Iris pigment epithelial cell (primary cell): ENCODE measurements at places on chromosomes 12 and 14.

- no peak for DNase-seq
These were observed 2.7 kb downstream of the ANKRD33 start for GRCh38 chr12:51890511-51891171.

- peak; percentile 99 for DNase-seq
These were observed at the start of gene WNK1 for GRCh38 chr12:751999-752694. Gene WNK1, plus strand, starts transcription at chr12:752579. Its CDS starts 987 bp downstream, at chr12:753566.

DNA sequence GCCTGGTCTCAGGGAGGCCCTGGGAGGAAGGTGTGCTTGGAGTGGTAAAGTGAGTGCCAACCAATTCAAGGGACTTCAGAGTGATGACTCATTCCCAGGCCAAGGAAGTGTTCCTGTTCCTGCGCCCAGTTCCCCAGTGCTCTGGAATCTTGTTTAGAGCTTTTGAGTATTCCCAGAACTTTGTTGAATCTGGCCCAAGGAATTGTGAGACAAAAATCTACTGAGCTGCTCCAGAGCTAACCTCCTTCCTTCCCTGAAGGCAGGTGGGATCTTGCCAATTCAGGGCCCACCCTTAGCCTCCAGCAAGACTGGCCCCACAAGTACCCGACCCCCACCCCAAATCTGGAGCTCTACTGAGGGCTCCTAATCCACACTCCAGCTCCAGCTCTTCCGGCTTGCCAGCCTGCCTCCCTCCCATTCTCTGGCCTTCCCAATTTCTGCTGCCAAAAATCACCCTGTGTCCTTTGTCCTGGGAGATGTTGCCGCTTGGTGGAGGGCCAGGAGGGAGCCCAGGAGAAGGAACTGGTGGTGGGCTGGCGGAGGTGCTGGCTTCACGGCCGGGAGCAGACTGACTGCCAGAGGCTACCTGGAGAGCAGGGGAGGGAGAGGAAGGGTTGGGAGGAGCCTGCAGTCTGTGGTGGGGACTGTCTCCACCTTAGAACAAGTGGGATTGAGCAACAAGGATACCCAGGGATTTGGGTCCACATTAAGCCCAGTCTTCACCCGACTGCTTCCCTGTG, 2.0 kb upstream of the ATN1 start:
- peak; percentile 66 for DNase-seq

DNA sequence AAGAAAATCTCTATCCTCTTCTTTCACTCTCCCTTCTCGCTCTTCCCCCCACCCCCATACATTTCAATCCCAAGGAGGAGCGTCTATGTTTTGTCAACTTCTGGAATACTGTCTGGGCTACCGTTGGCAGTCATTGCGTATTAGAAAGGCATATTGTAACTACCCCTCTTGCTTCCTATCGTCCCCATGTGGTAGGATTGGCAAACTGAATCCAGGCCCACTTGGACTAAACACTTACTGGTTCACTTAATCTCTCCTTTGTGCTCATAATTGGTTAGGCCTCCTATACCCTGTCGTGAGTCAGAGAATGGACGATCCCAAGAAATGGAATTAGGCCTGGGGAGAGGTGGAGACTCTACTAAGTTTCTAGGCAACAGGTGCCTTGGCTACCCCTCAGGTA, 68.8 kb upstream of the SLC8A3 start:
- DNase-seq, result no peak

DNA sequence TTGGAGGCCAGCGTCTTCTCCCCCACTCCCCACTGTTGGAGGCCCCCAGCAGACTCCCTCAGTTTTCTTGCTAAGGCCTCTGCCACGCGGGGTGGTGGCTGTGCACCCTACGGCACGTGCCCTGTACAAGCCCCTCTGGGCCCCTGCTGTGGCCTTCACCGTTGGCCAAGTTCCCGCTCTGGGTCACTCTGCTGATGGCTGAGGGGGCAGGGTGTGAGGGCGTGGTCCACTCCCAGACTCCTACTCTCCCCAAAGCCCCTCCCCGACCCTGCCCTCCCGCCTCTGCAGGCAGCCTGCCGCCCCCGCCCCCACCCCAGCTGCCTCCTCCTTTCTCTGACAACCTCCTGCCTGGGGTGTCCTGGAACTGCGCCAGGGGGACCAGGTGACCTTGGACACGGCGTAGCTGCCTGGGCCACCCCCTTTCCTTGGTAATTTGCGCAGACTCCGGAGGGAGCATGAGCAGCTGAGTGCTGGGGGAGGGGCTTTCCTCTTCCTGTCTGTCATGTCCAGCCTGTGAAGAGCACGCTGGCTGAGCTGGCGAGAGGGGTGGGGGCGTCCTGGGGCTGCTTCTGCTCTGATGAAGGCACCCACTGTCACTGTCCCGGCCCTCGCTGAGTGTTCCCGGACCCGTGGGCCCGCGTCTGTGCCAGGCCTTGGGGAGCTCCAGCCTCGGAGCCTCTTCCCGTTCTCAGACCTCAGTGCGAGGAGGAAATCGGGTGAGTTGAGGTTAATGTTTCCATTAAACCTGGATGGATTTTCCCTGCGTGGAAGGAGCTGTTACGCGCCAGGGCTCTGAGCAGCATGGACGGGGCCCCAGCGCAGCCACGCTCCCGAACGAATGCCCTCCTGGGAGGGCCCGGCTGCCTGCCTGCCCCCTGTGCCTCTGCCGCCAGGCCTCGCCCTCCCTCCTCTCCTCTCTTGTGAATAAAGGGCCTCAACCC, 85.0 kb downstream of the KIF26A start:
- DNase-seq, result peak; percentile 36

GRCh38 chr12:77104792-77105191, 39.4 kb upstream of the E2F7 start:
- DNase-seq, result peak; percentile 39

- no peak for DNase-seq
These were observed 186.8 kb downstream of the CEP128 start for GRCh38 chr14:80754696-80755095.

GRCh38 chr12:94731733-94732360, 81.5 kb upstream of the TMCC3 start:
- DNase-seq, result peak; percentile 12

- no peak for DNase-seq
These were observed 5.4 kb downstream of the POLR3B start for GRCh38 chr12:106362971-106363370.

GRCh38 chr12:96237465-96238077, 43.4 kb downstream of the ELK3 start:
- DNase-seq, result peak; percentile 98

DNA sequence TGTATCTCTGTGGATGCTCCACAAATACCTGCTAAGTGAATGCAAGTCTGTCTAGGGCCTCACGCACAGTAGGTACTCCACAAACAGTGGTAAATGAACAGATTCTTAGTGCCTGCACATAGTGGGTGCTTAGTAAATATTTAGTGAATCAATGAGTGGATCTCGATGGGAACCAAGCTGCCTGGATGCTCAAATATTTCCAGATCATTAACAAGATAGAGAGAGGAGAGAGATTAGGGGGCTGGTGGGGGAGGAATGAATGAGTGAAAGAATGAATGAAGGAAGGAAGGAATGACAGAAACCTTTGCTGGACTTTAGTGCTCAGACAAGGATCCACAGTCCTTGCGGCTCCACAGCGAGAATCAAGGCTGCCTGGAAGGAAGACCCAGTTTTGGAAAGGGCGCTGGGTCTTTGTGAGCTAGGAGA, 118.2 kb downstream of the SCARB1 start:
- DNase-seq, result no peak

DNA sequence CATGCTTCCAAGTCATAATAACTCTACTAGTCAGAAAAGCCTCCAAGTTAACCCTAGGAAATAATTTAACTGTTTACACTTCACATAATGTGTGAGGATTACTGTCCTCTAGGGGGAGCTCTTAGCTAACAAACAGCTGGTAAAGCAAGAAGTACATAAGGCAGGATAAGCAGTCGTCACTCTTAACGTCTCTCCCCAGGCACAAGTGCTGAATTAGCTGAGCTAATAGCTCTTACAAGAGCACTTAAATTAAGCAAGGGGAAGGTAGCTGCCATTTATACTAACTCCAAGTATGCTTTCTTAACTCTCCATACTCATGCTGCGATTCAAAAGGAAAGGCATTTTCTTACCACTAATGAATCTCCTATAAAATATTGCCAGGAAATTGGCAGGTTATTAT, 79.3 kb upstream of the TSPAN11 start:
- peak; percentile 73 for DNase-seq

- DNase-seq, result no peak
These were observed 2.1 kb downstream of the GMFB start for GRCh38 chr14:54486685-54487084.

GRCh38 chr14:104582005-104582404, 2.4 kb downstream of the C14orf180 start:
- DNase-seq, result no peak

GRCh38 chr12:80869264-80869663, 68.5 kb downstream of the LIN7A start:
- no peak for DNase-seq

DNA sequence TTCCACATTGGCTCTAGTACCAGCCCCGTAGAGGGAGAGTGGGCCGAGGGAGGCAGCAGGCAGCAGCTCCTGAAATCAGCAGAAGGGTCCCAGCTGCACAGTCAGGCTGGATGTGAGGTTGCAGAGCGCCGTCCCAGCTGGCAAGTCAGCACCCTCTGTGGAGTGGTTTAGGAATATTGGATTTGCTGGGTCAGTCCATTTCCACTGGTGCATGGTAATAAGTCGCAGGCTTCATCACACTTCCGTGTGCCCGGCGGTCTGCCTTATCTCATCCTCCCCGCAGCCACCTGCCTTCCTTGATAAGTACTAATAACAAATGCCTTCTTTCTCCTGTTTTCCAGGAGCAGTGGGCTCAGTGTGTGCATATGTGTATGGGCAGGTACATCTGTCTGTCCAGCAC, 112.9 kb downstream of the TSPAN9 start:
- DNase-seq, result no peak

DNA sequence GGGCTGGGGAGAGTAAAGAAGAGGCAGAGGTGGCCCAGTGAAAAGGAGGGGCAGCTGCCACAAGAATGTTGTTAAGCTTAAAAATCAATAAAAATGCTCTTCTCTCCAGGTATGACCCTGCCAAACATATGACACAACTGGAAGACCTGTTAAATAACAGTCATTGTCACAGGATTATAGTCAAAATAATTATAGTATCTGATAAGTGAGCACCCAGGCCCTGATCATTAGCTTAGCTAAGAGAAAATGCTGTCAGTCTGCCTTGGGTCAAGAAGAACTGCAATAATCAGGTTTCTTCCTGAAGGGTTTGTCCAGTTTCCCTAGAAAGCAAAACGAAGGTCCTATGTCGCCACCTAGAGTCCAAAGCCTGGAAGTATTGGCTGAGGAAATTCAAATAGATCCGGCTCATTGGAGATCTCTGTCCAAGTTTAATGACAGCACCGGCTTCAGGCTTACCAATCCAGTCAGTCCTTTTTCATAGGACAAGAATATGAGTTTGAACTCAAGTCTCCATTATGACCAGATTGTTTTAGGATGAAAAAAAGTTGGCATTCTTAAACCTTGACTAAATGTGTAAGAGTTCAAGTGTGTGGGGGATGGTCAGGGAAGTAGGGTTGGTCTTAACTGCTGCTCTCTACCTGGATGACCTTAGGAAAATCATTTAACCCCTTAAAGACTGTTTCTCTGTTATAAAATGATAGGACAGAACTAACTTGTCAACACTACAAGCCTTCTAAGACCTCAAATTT, 22.5 kb upstream of the NKX2-8 start:
- peak; percentile 71 for DNase-seq

- no peak for DNase-seq
These were observed 2.0 kb downstream of the POP5 start for GRCh38 chr12:120579179-120579578.

- DNase-seq, result no peak
These were observed 58.0 kb downstream of the EEA1 start for GRCh38 chr12:92871116-92871515.

DNA sequence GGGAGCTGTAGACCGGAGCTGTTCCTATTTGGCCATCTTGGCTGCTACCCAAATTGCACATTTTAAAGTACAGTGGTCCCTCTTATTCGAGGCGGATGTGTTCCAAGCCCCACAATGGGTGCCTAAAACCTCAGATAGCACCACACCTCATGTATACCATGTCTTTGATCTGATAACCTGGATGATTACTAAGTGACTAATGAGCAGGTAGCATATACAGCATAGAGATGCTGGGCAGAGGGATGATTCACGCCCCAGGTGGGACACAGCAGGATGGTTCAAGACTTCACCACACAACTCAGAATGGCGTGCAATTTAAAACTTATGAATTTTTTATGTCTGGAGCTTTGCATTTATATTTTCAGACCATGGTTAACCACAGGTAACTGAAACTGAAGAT, 255.0 kb downstream of the AKAP6 start:
- DNase-seq, result no peak

- DNase-seq, result no peak
These were observed 93.8 kb downstream of the SLC38A6 start for GRCh38 chr14:61074852-61075251.

- DNase-seq, result no peak
These were observed 340.9 kb downstream of the ALG10 start for GRCh38 chr12:34363050-34363673.

DNA sequence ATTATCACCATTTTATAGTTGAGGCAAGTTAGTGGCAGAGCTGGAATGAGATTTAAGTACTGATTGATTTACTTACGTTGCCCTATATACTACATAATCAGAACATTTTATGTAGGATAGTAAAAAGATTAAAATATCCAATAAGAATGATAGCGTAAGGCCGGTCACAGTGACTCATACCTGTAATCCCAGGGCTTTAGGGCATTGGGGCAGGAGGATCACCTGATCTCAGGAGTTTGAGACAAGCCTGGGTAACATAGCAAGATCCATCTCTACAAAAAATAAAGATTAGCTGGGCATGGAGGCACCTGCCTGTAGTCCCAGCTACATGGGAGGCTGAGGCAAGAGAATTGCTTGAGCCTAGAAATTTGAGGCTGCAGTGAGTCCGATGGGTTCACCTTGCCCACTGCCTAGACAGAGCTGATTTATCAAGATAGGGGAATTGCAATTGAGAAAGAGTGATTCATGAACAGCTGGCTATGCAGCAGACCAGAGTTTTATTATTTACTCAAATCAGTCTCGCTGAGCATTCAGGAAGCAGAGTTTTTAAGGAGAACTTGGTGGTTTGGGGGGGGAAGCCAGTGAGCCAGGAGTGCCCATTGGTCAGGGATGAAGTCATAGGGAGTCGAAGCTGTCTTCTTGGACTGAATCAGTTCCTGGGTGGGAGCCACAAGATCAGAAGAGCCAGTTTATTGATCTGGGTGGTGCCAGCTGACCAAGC, 24.7 kb upstream of the SGPP1 start:
- DNase-seq, result peak; percentile 92

- DNase-seq, result peak; percentile 97
These were observed 460.1 kb downstream of the NAV3 start for GRCh38 chr12:78290606-78291345.

GRCh38 chr12:67893022-67893580, 96.1 kb upstream of the IFNG-AS1 start:
- no peak for DNase-seq

DNA sequence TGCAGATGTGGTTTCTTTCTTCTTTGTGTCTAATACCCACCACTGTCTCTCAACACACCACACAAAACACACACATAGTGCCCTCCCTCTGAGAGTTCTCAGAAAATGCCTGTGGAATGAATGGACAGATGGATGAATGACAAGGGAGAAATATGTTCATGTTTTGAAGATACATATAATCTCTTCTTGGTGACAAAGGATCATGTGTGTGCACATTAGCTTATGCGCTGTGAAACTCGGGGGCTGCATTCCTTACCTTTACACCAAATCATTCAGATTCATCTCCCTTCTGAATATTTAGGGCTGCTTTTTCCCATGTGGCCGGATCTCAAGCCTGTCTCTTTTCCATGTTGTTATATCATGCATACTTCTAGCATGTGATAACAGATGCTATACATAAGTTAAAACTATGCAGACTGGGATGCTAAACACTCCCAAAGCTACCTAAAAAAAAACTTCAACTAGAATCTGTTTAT, 111.4 kb downstream of the EPS8 start:
- no peak for DNase-seq

- DNase-seq, result no peak
These were observed 10.4 kb downstream of the B4GALNT3 start for GRCh38 chr12:470133-470532.
